ENCODE measurements at places on chromosomes 2 and 18.

- no peak for DNase-seq
These were observed 48.1 kb downstream of the EIPR1 start for GRCh38 chr2:3329491-3329890.

DNA sequence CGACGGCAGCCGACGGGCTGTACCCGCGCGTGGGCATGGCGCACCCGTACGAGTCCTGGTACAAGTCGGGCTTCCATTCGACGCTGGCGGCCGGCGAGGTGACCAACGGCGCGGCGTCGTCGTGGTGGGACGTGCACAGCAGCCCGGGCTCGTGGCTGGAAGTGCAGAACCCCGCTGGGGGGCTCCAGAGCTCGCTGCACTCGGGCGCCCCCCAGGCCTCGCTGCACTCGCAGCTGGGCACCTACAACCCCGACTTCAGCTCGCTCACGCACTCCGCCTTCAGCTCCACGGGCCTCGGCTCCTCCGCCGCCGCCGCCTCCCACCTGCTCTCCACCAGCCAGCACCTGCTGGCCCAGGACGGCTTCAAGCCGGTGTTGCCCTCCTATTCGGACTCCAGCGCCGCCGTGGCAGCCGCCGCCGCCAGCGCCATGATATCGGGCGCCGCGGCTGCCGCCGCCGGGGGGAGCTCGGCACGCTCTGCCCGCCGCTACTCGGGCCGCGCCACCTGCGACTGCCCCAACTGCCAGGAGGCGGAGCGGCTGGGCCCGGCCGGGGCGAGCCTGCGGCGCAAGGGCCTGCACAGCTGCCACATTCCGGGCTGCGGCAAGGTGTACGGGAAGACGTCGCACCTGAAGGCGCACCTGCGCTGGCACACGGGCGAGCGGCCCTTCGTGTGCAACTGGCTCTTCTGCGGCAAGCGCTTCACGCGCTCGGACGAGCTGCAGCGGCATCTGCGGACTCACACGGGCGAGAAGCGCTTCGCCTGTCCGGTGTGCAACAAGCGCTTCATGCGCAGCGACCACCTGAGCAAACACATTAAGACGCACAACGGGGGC, 2.0 kb downstream of the SP9 start:
- DNase-seq = no peak

DNA sequence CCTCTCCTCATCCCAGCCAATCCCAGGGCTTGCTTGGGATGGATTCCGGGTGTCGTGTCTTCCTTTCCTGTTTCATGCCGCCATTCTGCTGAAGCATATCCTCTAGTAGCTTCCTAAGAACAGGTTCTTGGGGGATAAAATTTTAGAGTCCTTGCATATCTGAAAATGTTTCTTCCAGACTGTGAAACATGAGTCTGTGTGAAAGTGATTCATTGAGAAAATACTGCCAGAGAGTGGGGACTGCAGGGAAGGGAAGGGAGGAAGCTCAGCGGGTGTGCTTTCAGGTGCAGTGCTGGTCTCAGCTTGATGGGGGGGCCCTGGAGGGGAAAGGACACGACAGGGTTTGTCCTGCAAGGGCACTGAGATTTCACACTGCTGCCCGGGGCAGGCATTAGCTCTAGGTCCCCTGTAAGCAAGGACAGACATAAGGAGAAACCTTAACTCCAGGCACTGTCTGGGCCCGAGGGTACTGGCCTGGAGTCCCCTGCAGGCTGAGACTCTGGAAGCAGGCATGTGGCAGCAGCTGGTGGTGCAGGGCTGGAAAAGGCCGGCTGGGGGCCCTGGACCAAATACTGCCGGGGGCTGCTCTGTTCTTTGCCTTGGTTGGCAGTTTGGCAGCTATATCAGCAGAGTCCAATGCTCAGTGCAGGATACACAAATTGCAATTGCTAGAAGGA, 97.6 kb upstream of the HS6ST1 start:
- DNase-seq = no peak

- no peak for DNase-seq
These were observed 202.9 kb downstream of the ARL4C start for GRCh38 chr2:234293973-234294372.

DNA sequence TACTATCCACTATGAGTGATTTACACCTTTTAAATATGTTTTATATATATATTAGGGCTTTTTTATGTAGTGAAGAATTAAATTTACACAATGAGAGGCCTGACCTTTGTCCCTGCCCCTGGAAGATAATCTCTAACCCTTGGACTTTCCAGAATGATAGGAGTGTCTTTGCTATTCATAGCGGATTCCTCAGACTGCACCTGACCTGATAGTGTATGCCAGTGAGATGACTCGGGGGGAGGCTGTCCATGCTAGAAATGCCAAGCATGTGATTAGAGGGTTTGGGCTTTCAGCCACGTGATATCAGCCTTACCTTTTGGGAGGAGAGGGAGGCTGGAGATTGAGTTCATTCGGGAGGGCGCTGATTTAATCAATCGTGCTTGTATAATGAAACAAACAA, 44.1 kb upstream of the LHCGR start:
- DNase-seq = no peak

DNA sequence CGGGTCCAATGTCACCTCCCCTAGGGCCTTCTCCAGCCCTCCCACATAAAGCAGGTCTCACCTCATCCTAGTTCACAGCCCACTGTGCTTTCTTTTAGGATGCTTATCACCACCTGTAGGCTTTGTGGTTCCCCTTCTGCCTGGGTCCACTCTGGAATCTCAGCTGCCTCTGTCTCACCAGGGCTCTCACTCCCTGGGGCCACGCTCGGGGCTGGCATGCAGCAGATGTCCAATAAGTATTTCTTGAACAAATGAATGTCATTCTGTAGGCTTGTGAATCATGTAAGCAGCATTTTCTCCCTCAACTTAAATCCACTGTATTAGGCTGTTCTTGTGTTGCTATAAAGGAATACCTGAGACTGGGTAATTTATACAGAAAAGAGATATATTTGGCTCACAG, 4.3 kb upstream of the SH3BP4 start:
- DNase-seq = no peak

GRCh38 chr2:29367986-29368658, 252.9 kb downstream of the CLIP4 start:
- no peak for DNase-seq

DNA sequence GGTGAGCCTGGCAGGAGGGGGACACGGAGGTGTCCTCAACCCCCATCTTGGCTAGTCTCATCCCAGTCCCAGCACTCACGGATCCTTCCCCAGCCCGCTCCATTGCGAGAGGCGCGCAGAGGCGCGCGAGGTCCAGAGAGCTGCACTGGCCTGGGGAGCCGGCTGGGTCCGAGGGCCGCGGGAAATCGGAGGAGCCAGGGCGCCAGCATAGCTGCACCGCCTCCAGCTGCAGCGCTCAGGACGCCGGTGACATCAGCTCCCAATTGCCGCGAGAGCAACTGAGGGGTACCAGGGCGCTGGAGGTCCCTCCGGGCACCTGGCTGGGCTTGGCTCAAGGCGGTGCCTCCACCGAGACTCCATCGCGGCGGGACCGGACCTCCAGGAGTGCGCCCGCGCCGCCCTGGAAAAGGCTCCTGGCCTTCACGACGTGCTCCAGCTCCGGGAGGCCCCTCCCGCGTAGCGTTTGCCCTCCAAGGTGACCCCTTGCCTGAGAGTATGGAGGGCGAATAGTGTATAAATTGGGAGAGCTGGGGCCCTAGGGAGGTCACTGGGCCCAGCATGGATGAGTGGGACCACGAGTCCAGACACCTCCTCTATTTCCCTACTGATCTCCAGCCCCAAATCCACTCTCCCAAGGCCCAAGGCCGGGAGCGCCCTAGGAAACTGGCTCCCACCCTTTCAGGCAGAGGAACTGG, 5.5 kb downstream of the RTKN start:
- no peak for DNase-seq

GRCh38 chr2:160087854-160088745, 25.7 kb upstream of the PLA2R1 start:
- no peak for DNase-seq

- DNase-seq = no peak
These were observed 342.6 kb downstream of the DPP10 start for GRCh38 chr2:114784890-114785583.

DNA sequence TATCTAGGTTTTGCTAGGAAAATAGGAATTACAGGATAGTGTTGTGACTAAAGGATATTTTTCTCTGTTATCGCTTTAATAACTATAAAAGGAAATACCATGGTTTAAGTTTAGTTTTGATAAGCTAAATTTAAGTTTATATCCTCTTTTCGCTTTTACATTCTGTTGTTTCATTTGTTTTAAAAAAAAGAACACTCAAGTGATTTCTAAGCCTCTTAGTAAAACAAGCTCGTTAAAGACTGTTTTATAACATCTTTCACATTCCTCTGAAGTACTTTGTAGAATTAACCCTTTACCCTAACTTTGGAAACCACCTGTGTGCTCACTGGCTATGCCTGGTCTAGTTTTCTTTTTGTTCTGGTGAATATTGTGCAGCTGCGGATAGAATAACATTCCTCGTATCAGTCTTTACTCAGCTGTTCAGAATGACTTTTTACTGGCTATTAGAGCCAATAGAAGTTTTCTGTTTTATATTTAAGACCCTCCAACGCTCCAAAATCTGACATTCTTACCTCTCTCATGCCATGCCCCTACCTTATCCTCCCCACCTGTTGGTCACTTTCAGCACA, 183.1 kb downstream of the PTPRM start:
- no peak for DNase-seq

GRCh38 chr2:235485362-235485761, 8.5 kb upstream of the AGAP1 start:
- no peak for DNase-seq

- DNase-seq = no peak
These were observed 7.7 kb downstream of the COQ10B start for GRCh38 chr2:197461057-197461456.

GRCh38 chr2:123513351-123513750, 511.7 kb upstream of the CNTNAP5 start:
- no peak for DNase-seq

DNA sequence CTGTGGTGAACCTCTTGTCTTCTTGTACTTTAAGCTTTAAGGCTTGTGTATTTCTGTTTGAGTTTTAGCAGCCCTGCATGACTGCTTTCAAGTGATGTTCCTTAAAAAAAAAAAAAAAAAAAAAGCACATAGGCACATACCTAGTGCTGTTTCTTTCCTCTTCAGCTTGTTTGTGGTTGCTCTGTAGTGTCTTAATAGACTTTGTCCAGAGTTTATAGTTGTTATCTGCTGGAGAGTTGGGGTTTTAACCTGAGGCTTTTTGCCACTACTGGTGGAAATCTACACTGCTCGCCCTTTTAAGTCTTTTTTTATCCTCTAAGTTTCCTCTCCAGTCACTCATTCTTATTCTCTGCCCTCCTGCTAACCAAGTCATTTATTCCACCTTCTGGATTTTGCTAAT, 34.5 kb downstream of the AGFG1 start:
- no peak for DNase-seq
